ENCODE measurements at places on chromosomes 2 and 18.
A peak's percentile ranks its signal among the peaks of the same experiment; 100 is the strongest.

- DNase-seq: peak; percentile 8
Measured at GRCh38 chr2:37526323-37526722, 145.1 kb downstream of the CDC42EP3 start.

DNA sequence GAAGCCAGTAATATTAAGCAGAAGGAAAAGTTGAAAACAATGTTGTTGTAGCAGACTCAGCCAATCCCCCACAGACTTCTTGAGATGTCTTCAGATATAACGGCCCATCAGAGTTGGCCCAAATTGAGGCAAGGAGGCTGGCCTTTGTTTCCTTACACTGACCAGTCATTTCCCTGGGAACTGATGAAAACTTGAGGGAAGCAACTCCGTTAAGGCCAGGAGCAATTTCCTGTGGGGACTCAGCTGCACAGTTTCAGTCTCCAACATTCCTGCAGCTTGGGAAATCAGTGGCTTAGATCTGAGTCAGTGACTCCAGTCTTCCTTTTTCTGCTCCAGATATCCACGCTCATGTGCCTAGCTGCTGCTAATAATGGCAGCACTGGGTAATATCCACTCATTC lies 75.7 kb downstream of the FTCDNL1 start:
- no peak for DNase-seq

DNA sequence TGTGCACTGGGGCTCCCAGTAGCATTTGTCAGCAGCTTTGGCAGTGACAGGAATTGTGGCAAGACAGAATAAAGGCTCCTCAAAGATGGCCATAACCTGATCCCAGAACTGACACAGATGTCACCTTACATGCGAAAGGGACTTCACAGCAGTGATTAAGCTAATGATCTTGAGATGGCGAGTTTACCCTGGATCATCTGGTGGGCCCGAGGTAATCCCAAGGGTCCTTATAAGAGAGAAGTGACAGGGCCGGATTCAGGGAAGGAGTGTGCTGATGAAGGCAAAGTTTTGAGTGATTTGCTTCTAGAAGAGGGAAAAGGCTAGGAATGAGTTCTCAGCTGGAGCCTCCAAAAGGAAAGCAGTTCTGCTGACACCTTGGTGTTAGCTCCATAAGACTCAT lies 333.9 kb downstream of the LPIN1 start:
- DNase-seq: no peak

GRCh38 chr2:10493634-10494281 lies 45.6 kb upstream of the ODC1 start:
- DNase-seq: peak; percentile 95

GRCh38 chr2:85419009-85419675 lies 628 bp downstream of the SH2D6 start:
- DNase-seq: no peak

DNA sequence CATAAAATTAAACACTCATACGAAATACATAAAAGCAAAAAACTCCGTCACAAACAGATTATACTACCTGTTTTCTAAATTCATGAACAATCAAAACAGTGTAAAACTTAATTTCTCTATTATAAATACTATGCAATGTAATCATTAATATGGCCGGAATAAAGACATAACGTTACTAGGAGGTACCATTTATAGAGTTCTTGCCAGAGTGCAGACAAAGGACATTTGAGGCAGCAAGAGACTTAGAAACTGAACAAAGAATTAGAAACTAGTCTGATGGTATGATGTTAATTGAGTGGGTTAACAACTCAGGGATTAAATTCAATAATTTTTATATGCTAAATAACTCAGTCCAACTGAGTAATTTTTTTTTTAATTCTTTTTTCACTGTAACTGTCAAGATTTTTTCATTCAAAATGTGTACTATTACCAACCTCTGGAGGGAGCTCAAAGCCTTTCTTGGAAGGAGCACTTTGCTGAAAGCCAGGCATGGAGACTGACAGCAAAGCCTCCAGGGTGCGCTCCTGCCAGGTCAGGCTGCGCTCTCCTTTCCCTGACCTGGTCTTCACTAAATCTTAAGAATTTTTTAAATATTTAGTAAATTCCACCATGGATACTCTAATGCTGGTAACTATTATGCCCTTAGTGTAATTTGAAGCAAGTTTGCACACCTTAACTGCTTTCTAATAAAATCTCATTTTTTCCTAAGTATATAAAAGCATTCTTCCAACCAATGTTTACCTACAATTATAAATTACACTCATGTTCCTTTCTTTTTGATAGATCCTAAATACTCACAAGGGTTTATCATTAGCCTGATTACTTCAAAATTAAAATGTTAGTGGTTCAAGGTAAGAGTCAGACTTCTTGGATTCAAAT lies 34.1 kb downstream of the WDR35 start:
- DNase-seq: peak; percentile 77

DNA sequence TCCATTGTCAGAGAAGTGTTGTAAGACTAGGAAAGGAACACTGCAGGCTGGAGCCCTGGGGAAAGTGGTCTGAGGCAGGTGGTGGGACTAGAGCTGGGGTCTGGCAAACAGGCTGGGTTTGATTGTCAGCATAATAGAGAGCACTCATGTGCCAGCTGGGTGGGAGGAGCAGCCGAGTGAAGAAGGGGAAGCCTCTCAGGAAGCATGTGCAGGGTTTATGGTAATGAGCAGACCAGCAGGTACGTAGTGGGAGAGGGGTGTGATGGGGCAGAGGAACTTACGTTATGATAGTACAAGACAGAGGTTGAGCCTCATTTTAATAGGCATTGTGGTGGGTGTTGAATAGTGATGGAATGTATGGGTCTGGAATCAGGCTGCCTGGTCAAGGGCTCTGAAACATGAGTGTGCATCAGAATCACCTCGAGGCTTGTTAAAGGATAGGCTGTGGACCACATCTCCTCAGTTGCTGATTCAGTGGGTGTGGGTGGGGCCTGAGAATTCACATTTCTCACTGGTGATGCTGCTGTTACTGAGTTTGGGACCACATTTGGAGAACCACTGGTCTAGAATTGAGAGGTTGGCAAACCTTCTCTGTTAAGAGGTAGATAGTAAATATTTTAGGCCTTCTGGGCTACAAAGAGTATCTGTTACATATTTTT lies 1.7 kb upstream of the MGAT5 start:
- peak; percentile 73 for DNase-seq

DNA sequence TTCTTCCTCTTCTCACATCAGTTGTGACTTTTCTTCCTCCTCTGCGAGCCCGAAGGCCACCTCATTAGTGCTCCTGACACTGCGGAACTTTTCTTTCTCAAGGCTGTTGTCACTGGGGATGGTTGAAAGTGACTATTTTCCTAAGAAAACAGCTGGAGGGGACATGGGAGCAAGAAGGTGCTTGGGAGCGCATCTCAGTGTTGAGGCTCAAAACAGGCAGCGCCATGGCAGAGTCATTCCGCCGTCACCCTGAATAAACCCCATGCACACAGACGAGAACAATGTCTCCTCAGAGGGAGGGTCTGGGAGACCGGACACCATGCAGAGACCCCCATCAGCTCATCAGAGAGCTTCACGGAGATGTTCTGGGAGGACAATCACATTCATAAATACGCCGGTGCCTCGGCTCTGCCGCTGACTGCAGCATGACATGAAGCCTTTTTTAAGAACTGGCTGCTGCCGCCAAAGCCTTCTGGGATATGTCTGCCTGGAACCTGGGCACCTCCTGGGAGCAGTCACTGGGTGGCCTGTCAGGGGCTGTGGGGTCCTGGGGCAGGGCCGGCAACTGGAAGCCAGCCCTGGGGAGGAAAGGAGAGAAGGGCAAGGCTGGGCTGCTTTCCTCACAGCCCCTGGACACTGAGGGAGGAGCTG lies 19.2 kb downstream of the ATOH8 start:
- DNase-seq: no peak

DNA sequence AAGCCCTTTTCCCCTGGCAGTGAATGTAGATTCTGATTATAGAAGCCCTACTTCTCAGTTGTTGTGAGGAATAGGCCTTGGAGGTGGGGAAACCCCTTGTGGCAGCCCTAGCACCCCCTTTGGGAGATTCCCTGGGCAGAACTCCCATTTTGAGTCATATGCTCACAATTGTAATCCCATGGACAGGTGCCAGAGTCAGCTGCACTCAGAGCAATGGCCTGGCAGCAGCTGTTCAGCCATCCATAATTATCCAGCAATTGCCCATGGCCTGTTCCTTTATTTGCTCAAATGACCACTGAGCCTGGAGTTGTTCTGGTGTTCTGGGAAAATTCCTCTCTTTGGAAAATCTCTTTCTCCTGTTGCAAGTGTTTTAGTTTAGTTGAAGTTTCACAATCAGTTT lies 71.7 kb downstream of the PTRHD1 start:
- peak; percentile 93 for DNase-seq

GRCh38 chr2:88852753-88853402 lies 161.4 kb downstream of the RPIA start:
- DNase-seq: no peak

DNA sequence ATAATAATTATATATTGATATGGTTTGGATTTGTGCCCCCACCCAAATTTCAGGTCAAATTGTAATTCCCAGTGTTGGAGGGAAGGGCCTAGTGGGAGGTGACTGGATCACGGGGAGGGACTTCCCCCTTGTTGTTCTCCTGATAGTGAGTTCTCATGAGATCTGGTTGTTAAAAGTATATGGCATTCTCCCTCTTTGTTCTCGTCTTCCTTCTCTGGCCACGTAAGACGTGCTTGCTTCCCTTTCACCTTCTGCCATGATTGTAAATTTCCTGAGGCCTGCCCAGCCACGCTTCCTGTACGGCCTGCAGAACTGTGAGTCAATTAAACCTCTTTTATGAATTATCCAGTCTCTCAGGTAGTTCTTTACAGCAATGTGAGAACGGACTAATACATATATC lies 88.3 kb downstream of the ROCK2 start:
- no peak for DNase-seq
